ENCODE measurements at places on chromosomes 12 and 14.

GRCh38 chr12:48286665-48287064, 64.1 kb downstream of the ZNF641 start:
- DNase-seq = no peak

- DNase-seq = no peak
Measured at GRCh38 chr14:35248476-35248788, 43.8 kb upstream of the PSMA6 start.

DNA sequence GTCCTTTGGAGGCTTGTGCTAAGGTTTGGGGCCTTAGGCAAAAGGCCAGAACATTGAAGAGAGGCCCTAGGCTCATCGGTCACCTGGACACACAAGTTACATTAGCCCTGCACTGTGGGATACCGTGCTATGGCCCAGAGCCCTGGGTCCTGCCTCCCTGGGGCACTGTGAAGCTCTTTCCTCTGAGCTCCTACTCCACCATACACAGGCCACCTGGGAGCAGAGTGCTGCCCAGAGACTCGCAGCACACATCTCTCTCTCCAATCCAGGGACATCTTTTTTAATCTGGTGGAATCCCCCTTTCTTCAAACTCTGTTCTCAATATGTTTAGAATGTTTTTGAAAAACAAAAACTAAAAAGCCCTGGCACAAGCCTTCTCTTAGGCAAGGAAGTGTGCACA, 314.2 kb upstream of the RGS6 start:
- DNase-seq = no peak

DNA sequence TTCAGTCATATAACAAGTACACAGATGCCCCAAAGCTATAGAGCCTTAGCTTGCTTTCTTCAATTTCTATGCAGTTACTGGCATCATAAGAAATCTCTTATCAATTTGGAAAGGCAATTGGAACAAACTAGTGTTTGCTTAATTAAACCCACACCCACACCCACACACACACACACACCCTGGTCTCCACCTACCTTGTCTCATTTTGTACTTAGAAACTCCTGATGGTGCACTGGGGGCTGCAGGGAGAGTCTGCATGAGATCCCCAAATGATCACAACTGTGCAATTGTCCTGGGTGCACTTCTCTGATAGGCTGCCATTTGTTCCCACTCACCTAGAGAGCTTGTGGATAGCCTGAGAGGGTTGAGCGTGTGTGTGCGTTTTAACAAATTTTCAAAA, 40.5 kb upstream of the PTCSC3 start:
- DNase-seq = no peak

- no peak for DNase-seq
Measured at GRCh38 chr12:67681941-67682620, 33.5 kb downstream of the DYRK2 start.

DNA sequence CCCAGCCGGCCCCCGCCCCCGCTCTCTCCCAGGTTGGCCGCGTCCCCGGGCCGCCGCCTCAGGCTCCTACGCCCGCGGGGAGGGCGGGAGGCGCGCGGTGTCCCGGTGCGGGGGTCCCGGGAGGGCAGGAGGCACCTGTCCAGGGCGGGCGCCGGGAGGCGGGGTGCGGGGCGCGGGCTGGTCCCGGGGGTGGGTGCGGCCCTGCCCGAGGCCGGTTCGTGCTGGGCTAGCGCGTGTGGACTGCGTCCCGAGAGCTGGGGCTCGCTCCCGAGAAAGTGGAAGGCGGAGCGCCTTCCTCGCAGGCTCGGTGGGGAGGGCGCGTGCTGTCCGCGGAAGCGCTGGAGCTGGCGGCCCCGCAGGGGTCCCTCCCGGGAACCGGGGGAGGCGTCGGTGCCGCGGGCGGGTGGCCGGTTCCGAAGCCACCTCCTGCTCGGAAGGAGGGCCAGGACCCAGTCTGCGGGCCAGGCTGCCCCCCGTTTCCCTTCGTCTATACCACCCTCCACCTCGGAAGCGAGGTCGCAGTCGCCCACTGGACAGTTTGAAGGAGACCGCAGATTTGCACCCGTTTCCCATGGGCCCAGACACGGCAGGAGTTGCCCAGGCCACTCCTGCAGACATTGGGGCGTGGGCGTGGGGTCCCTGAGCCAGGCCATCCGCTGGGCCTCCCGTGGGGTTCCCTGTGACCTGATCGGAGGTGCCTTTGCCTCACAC, 636 bp downstream of the ZFYVE21 start:
- DNase-seq = no peak

GRCh38 chr14:90349739-90350138, 18.0 kb upstream of the NRDE2 start:
- DNase-seq = no peak

DNA sequence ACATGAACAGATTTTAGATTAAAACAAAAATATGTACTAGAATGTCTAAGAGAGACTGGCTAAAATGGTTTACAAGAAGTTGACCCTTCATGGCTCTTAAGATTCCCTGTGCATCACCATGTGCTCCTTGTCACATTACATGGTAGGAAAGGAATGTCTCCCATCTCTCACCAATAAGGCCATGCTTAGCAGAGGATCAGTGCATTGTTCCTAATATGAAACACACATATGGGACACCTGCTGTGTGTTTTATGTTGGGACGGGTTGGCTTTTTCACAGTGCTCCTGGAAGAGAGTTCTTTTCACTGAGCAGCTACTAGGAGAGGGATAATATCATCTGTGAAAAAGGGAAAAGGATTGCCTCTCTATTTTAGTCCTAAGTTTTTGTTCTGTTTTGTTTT, 9.6 kb downstream of the PFKM start:
- no peak for DNase-seq

DNA sequence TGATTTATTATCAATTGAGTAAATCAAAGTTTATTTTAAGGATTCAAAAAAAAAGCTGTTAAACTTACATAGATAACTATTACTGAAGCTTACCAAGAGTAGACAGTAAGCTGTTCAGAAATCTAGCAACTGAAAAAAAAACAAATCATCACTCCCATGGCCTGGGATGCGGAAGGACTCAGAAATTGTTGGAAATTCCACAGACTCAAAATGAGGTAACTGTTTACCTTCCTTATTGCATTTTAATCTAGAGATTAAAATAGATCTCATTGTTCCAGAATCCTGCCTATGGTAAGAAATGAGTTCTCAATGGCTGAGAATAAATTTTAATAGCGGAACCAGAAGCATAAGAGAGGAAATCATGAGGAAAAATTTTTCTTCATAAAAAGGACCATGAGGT, 87.2 kb downstream of the PPM1H start:
- DNase-seq = no peak

GRCh38 chr12:78951803-78952551, 87.4 kb downstream of the SYT1 start:
- no peak for DNase-seq

- DNase-seq = no peak
Measured at GRCh38 chr12:95004610-95005009, 1.1 kb upstream of the NDUFA12 start.

GRCh38 chr14:30362369-30363218, 196.4 kb upstream of the G2E3 start:
- no peak for DNase-seq

- DNase-seq = no peak
Measured at GRCh38 chr12:85821206-85821605, 15.0 kb downstream of the RASSF9 start.

- no peak for DNase-seq
Measured at GRCh38 chr14:99430491-99430890, 50.2 kb downstream of the SETD3 start.

DNA sequence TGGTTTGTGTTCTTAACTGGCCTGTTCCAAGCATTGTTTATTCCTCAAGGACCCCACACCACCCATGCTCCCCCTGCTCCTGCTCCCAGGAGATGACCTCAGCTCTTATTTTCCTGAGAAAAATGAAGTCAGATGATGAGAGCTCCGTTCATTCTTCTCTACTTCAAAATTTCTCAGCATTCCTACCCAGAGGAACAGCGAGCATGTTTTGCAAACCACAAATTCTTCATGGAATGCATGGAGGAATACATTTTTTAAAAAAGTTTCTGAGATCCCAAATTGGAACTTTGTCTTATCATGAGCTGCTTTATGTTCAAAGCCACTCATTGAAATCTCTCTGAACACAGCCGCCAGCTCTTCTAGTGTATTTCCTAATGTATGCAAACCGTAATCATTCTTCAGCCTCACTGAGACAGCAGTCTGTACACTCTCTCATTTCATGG, 44.9 kb downstream of the SYNE2 start:
- no peak for DNase-seq

DNA sequence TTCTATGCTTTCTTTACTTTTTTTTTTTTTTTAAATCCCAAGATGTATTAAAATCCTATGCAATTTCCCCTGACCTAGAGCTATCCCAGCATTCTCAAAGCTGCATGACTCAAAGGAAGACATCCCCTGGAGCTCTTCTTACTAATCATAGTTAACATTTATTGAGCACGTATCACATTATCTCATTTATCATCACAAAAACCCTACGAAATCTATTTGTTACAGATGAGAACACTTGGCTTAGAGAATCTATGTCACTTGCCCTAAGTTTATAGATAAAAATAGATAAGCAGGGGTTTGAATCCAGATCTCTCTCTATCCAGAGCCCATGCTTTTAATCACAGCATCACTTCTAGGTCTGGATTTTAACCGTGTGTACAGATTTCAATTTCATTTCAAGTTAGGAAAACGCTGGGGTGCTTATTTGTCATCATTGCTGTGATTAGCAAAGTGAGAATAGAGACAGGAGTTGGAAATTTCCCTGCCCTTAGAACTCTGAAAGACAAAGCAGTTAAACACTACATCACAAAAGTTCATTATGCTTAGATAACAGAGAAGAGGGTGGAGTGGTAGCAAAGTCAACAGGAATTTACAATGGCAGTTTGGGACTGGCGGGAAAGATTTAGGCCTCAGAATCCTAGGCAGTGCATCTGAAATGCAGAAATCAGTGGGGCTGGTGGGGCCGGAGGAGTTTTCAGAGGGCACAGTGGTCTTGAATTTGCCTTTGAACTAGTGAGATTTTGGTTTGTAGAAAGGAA, 177.7 kb upstream of the FRMD6 start:
- no peak for DNase-seq

GRCh38 chr12:24728366-24728765, 220.5 kb downstream of the BCAT1 start:
- DNase-seq = no peak

DNA sequence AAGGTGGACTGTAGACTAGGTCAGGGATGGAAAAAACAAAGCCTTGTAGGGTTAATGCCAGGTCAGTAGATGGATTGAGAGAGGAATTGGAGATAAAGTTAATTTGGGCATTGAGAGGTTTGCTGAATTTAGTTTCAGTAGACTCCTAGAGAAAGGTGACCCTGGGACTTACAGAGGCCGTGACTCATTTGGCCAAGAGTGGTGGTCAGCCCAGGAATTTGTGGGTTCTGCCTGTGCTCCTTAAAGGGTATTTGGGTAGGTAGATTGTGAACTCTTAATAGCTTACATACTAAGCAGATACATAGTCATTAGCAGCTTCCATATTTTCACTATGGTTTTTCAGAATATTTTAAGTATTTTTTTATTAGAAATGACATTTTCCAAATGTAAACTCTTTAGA, 21.8 kb downstream of the PLEKHA5 start:
- no peak for DNase-seq

DNA sequence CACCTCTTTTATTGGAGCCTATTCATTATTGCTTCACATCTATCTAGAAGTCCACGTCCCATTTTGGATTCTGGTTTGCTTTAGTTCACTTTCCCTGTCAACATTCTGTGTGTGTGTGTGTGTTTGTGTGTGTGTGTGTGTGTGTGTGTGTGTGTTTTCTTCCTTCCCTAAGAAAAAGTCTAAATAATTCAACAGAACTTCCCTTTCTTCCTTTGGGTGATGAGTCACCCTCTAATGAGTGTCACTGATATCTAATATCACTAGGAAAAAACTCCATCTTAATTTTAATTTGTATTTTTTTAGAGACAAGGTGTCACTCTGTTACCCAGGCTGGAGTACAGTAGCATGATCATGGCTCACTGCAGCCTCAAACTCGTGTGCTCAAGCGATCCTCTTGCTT, 234.2 kb downstream of the TTC8 start:
- DNase-seq = no peak

DNA sequence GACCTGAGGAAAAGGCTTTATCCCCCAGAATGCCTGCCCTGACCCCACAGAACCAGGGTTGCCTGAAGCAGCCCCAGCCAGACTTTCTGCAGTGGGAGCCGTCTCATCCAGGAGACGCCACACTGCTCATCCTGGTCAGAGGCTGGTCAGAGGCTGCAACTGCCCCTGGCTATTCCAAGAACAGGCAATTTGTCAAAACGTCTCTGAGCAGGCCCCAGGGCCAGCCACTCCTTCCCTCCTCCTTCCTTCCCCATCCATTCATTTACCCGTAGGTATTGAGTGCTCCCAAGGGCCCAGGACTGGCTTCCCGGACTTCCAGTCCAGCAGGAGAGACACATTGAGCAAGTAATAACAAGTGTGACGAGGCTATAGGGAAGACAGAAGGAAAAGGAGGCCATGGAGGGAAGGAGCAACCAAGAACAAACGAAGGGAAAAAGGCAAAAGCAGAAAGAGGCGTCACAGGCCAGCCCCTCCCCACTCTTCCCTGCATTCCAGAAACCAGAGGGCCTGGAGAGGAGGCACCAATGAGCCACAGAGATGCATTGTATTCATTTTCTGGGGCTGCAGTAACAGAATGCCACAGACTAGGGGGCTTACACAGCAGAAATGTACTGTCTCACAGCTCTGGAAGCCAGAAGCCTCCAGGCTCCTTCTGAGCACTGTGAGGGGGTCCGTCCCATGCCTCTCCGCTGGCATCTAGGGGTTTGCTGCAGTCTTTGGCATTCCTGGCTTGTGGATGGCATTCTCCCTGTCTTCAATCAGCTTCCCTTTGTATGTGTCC, 21.0 kb upstream of the CD9 start:
- no peak for DNase-seq

GRCh38 chr12:50620109-50620977, 115.6 kb downstream of the DIP2B start:
- DNase-seq = no peak

GRCh38 chr14:36319899-36320199, 588 bp downstream of the MBIP start:
- no peak for DNase-seq

- no peak for DNase-seq
Measured at GRCh38 chr12:75703131-75703530, 191.7 kb upstream of the KRR1 start.

DNA sequence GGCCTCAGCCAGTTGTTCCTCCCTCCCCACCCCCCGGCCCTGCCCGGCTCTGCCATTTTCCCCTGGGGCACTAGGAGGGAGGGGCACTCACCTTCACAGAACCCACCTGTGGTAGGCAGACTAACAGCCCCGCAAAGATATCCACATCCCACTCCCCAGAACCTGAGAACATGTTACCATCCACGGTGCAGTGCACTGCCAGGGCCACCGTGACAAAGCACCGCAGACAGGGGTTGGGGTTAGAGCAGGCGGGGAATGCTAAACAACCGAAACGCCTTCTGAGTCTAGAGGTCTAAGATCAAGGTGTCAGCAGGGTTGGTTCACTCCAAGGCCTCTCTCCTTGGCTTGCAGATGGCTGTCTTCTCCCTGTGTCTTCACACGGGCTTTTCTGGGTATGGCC, 57.4 kb upstream of the NCOR2 start:
- DNase-seq = no peak

DNA sequence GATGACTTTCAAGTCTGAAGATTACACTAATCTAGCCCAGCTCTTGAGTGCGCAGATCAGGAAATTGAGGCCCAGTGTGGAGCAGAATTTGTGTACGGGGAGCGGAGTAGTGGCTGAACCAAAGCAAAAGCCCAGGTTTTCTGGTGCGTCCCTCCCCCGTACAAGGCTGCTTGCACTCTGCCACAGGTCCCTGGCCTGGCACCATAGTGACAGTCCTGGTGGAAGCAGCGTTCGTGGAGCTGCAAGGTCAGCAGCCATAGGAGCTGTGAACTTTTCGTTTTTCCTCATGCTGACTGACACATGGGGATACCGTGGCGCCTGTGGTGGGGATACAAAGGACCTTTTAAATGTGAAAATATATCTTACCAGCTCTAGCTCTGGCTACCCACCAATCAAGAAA, 1.7 kb downstream of the EVL start:
- no peak for DNase-seq

Measured in stimulated activated CD8-positive, alpha-beta memory T cell treated with anti-CD3 and anti-CD28 coated beads, Interleukin-4, amount 100 ng/mL, for 4 hours (primary cell).